Daoy (cell line): ENCODE measurements at places on chromosomes 11 and 22. TPM values are rescaled to one million over a fixed set of nuclear protein-coding genes. Genes with fewer than 3 reads are reported as not detected.

Gene CCDC116
- 0.29 and 7.1 TPM in 2 replicates for total RNA-seq

Gene SCN2B
- total RNA-seq, result not detected in 2 replicates

Gene UCP3
- 2.0 and 9.0 TPM in 2 replicates for total RNA-seq

Gene TREH
- not detected in 2 replicates for total RNA-seq

Gene PKDREJ
- total RNA-seq, result not detected in 2 replicates

Gene C11orf87
- total RNA-seq, result not detected in 2 replicates

Gene TRIM51
- not detected in 2 replicates for total RNA-seq

Gene GAB4
- total RNA-seq, result 0.09 TPM in 1 of 2 replicates, not detected in the other

Gene TMEM225
- not detected in 2 replicates for total RNA-seq

Gene CASTOR1
- 5.9 and 10.3 TPM in 2 replicates for total RNA-seq

Gene CCDC188
- 0.51 TPM in 1 of 2 replicates, not detected in the other for total RNA-seq

Gene NLRP6
- not detected in 2 replicates for total RNA-seq

Gene DDI1
- not detected in 2 replicates for total RNA-seq

Gene CASP5
- total RNA-seq, result not detected in 2 replicates

Gene SMC1B
- total RNA-seq, result not detected in 2 replicates

Gene LINC01488
- not detected in 2 replicates for total RNA-seq

Gene SLC17A6
- not detected in 2 replicates for total RNA-seq

Gene BET1L
- total RNA-seq, result 9.3 and 19.7 TPM in 2 replicates

Gene FGF3
- not detected in 2 replicates for total RNA-seq

Gene OR4A16
- not detected in 2 replicates for total RNA-seq

Gene CAPN5
- total RNA-seq, result 2.7 and 5.5 TPM in 2 replicates

Gene SCGB2A2
- not detected in 2 replicates for total RNA-seq

Gene RFPL2
- total RNA-seq, result not detected in 2 replicates

Gene TMEM86A
- total RNA-seq, result 0.40 and 0.65 TPM in 2 replicates

Gene GUCY1A2
- 0.71 and 1.1 TPM in 2 replicates for total RNA-seq

Gene POU2AF2
- total RNA-seq, result not detected in 2 replicates

Gene CABP7
- 1.1 and 1.7 TPM in 2 replicates for total RNA-seq

Gene RAB38
- total RNA-seq, result 2.5 and 3.9 TPM in 2 replicates

Gene HTR3B
- total RNA-seq, result not detected in 2 replicates

Gene PDGFD
- not detected in 2 replicates for total RNA-seq
